Activated naive CD4-positive, alpha-beta T cell (primary cell): ENCODE measurements at places on chromosomes 3 and 15.

DNA sequence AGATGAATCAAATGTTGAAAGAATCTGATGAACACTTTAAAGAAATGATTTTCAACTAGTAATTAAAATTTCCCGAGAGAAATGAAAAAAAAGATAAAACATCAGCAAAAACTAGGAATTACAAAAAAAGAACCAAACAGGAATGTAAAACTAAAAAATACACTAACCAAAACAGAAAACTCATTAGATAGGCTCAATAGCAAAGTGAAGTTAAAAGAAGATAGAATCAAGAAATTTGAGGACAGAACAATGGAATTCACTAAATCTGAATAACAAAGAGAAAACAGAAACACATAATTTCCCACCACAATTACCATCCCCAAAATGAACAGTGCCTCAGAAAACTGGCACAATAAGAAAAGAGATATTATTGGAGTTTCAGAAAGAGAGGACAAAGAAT is 290.1 kb upstream of the CNTN4 start:
- DNase-seq, result no peak

DNA sequence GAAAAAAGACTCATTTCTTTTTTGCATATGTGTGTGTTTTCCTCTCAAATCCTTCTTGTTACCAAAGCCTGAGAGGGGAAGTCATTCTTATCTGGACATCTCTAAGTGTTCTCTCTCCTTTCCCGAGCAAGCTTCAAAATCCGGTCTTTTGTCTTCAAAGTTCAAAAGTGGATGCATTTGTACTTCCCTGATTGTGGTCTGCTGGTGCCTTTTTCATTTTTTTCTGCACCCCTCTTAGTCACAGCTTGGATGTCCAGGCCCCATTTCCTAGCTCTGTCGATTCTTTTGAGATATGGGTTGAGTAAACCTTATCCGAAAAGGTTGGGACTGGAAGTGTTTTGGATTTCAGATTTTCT is 34.8 kb downstream of the EHD4 start:
- no peak for DNase-seq

- DNase-seq, result no peak
These were observed 82.9 kb upstream of the GSK3B start for GRCh38 chr3:120177151-120177550.

GRCh38 chr3:106715286-106715685 is 662.0 kb upstream of the CCDC54 start:
- DNase-seq, result no peak

DNA sequence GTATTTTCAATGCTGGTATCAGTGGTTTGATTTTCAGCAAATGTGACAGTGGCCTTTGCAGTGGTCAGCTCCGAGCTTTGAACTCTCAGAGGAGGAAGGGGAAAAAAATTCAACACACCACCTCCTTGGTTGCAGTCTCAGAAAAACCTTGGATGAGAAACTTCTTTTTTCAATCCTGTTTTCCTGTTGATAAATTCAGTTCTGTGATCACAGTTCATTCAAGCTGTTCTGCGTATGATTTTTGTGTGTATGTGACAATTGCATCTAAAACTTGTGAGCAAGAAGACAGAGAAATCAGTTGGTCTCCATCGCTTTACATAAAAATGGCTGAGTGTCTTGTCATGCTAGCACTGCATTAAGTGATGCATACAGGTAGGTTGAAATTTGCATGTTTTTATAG is 19.2 kb downstream of the ZBTB38 start:
- DNase-seq, result no peak
